ENCODE measurements at places on chromosomes 16 and 17.
A peak's percentile ranks its signal among the peaks of the same experiment; 100 is the strongest.

DNA sequence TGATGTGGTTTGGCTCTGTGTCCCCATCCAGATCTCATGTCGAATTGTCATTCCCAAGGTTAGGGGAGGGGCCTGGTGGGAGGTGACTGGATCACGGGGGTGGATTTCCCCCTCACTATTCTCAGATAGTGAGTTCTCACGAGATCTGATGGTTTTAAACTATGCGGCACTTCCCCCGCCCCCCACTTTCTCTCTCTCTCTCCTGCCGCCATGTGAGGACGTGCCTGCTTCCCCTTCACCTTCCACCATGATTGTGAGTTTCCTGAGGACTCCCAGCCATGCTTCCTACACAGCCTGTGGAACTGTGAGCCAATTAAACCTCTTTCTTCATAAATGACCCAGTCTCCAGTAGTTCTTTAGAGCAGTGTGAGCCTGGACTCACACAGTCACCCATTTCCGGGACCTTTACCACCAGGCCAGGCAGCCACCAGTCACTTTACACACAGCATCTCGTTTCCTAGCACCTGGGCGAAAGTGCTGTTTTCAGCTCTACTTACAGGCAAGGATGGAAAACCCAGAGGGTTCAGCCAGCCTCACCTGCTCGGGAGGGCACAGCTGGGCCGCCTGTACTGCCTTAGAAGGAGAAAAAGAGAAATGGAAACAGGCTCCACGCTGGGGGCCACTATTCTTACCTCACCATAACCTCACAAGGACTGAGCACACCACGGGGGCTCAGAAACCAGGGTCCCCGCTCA, 13.8 kb upstream of the ZC3H18 start:
- DNase-seq: no peak

GRCh38 chr17:43784068-43784467, 3.8 kb downstream of the CFAP97D1 start:
- no peak for DNase-seq

DNA sequence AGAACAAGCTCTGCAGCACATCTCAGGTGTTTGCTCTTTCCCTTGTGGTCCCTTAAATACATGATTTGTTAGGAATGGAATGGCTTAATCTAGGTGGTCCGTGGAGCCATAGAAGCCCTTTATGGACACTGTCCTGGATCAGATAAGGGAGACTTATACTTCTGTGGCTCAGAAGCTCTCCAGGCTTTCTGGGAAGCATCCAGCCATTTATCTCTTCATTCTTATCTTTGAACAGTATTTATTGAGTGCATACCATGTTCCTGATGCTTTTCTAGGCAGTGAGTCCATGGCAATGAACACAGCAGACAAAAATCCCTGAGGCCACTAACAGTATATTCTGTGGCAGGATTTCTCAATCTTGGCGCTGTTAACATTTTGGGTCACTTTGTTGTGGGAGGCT, 474.5 kb upstream of the EEF2KMT start:
- DNase-seq: no peak

- no peak for DNase-seq
Measured at GRCh38 chr16:19715566-19715965, 2.5 kb downstream of the KNOP1 start.

DNA sequence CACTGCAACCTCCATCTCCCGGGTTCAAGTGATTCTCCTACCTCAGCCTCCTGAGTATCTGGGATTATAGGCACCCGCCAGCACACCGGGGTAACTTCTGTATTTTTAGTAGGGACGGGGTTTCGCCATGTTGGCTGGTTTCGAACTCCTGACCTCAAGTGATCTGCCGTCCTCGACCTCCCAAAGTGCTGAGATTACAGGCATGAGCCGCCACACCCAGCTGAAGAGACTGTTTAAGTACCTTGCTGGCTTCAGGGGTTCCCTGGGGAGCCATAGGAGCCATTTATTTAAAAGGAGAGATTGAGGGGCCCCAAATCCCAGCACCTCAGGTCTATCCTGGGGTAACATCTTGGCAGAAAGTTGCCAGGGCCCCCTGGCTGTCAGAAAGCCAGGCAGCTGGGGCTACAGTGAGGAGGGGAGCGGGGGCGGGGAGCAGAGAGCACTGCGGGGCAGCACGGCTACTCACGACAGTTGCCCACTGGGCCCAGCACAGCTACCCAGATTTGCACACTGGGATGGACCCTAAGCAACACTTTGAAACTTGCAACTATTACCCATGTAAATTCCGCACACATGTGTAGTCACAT, 1.6 kb downstream of the SNAI3 start:
- no peak for DNase-seq

GRCh38 chr17:30376621-30377452, 1.9 kb upstream of the CPD start:
- DNase-seq: peak; percentile 99

- DNase-seq: no peak
Measured at GRCh38 chr17:4490637-4491061, 8.0 kb upstream of the SPNS2 start.

DNA sequence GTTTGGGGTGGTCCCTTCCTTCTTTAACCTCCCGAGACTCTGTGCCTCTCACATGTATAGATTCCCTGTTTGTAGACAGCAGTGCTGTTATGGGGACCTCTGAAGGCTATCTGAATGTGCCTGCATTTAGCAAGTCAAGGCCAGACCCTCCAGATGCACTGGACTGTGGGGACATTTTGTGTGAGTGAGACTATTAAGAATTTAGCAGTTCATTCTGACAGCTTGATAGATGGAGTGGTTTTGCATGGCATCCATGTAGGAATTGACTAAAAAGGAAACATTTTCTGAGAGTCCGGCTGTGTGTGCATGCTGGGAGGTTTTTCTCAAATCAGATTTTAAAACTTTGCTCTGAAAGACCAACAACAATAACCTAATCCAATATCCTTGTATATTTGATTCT, 226.3 kb downstream of the MSI2 start:
- no peak for DNase-seq

DNA sequence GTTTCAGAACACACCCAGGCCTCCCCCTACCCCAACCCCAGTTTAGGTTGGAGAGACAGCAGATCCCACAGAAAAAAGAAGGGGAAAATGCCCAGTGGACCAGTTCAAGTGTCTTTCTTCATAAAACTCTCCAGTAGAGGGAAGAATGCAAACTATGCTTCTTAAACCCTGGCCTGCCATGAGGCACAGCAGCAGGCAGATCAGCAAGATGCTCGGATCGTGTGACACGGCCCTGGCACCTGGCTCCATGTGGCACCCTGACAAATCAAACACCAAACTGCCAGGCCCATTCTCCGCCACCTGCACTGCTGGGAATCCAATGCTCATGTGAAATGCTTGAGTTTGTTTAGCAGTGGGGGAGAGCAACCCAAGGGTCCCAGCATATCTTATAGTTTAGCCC, 166.8 kb downstream of the SOX9 start:
- DNase-seq: peak; percentile 51

DNA sequence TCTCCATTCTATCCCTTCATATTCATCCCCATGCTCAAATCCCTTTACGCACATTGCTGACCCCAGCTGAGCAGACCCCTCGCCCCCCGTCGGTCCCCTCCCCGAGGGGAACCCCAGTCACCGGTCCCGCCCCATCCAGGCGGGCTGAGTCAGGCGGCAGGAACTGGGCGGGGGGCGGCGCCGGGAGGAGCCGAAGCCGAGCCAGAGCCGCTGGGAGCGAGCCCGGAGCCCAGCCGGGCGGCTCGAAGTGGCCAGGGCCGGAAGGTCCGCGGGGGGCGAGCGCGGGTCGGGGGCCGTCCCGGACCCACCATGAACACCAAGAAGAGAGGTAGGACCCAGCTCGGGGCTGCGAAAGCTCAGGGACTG, 8.6 kb downstream of the RIPOR1 start:
- DNase-seq: no peak

DNA sequence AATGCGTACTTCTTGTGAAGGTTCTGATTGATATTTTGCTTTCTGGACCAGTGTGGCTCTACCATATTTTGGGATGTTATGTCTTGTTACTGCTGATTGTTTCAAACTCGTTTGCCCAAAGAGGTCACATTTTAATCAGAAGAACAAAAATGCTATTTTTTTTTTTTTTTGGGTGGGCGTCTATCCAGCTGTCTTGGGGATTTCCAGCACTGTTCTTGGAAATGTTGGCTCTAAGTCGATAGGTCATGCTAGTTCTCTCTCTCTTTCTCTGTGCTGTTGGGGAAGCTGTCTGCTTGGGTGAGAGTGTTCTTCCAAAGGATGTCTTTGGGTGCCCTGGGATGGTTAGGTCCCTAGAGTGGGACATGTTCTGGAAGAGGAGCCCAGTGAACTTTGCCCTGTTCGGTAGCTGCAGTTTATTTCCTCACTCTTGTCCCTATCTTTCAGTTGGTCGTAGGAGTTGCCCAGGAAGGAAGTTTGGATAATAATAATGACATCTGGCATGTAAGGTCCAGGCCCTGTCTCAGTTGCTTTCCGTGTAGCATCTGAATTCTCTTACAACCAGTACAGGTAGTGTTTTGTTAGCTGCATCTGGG, 2.9 kb downstream of the IRF8 start:
- DNase-seq: no peak

DNA sequence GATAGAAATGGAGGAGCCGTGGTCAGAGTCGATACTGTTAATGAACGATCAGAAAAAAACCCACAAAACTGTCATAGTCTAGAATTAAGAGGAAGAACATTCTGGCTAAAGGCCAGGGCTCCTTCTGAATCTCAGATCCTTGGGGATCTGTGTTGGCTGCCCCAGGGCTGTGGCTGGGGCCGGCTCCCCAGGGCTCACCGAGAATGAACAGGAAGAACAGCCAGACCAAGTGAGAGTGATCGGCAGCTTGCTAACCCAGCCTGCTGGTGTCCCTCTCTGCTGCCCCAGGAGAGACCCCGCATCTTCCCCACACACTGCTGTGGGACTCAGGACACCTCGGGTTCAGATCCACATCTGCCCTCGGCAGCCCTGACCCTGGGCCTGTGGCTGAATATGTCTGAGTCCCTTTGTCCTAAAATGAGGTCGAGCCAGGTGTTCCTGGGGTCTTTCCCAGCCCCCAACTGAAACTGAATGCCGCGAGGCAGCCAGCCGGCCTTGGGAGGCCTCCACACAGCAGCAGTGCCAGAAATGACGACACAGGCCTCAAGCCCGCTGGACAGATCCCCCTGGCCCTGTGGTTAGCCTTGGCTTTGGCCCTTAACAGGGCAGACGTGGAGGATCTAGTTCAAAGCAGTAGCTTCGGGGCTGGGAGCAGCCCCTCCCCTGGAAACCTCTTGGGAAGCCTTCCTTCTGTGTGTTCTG, 23.9 kb upstream of the CLEC18A start:
- DNase-seq: no peak

- DNase-seq: no peak
Measured at GRCh38 chr16:81493755-81494433, 49.3 kb downstream of the CMIP start.

DNA sequence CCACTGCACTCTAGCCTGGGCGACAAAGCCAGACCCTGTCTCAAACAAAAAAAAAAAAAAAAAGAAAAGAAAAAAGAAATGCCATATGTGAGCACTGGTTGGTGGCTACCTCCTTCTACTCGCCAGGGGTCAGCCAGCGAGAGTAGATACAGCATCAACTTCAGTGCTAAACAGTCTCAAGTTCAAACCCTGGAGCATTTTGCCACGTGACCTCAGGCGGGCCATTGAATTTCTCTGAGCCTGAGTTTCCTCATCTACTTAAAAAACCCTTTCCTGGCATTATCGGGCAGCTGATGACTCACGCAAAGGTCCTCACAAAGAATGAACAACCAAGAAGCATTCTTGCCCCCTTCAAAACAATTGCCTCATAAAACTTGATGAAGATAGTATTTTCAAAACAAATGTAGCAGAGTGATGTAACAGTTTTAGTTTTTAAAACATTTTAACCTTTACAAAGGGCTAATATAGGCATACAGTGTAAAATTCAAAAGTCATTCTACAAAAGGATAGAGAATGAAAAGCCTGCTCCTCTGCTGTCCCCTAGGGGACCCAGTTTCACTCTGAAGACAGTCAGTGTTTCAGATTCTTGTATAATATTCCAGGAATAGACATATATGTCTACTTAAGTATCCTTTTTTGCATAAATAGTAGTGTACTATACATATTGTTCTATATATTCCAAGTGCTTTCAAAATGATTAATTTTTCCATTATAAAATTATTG, 28.4 kb downstream of the DNAH2 start:
- DNase-seq: no peak

DNA sequence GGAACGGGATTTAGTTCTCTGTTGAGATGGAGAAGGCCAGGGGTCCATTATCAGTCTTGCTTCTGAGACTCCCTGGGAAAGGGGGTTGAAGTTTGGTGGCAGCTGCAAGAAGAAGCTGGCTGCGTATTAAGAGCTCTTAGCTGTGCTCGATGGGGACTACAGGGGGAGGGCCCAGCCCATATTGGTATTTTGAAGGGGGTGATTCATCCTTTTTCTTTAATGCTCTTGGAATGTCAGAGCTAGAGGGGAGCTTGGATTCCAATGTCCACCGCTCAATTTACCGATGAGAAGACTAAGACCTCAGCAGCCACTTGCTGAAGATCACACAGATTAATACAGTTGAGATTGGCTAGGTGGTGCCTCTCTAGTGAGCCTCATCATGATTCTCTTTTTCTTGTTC, 5.0 kb downstream of the NOG start:
- DNase-seq: no peak

DNA sequence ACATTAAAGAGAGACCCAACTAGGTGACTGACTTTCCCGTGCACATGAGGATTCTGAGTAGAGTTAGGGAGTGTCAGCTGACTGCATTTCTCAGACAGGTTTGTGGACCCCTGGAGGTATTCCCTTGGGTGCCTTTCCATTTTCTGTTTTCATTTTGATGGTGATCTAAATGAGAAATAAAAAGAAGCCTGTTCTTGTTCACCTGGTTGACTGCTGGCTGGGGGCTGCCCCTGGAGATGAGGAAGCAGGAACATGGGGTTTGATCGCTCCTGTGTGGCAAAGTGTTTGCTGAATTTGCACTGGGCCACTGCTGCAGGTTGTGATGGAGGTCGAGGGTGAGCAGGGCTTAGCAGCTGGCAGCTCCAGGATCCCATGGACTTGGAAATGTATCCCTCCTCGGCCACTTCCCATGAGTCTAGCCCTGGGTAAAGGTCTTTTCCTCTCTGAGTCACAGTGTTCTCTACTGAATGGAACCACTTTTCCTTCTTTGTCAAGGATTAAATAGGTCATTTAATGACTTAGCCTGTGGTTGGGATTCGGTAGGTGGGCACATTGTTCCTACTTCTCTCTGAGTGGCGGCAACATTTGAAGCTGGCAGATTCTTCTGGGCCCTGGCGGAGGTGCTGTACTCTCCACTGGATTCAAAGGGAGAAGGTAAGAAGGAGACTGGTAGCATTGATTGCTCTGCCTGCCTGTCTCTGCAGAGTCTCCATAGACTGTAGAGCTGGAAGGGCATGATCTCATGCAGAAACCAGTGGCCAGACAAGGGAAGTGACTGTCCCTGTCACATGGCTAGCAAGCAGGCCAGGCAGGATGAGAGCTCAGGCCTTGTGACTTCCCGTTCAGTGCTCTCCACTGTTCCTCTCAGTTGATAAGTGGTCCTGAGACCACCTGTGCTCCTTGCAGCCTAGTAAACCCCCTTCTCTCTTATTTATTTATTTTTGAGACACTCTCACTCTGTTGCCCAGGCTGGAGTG, 17.9 kb downstream of the SNX29 start:
- no peak for DNase-seq

All from NCI-H2029 treated with DMSO at 0.1 percent for 48 hours (cell line).